Ammon's horn (tissue), 1 donor: ENCODE measurements at places on chromosomes 11 and 22.
A peak's percentile ranks its signal among the peaks of the same experiment; 100 is the strongest.

DNA sequence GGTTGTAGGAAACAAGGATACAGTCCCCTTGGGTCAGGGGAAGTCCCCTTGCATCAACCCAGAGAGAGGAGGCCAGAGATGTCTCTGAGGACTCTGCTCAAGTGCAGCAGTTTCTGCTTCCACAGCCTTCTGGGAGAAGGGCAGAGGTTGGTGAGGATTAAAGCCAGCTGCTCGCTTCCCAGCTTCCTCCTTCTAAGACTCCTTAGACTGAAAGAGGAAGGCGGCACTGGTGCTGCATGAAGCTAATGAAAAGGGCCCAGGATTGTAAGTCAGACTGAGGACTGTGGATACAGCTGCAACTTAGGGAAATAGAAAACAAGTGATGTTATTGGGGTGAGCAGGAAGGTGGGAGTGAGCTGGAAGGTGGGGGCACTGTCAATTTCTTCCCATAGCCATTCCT lies at the start of gene OR52K1:
Gene OR52K1 (plus strand): TSS at position 202 of the 400 bp plus-strand sequence. CDS start 6,255 bp downstream, outside the sequence.
- DNase-seq: peak; percentile 54

GRCh38 chr22:17783312-17783711 lies 9.0 kb upstream of the BID start:
- peak; percentile 57 for DNase-seq

DNA sequence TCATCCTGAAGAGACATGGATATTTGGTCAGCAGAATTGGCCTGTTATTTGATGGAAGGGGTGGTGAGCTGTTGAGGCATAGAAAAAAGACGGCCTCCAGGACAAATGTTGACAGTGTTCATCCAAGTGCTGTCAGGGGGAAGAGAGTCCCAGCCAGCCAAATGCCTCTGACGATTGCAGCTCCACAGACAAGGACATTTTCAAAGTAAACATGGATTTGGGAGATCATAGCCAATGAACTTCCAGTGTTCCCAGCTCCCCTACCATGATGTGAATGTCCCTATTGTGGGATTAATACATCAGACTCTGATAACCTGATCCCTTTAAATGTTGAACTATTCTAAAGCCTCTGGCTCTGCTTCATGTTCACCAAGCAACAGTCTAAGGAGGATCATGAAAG lies 31.2 kb upstream of the PSMA1 start:
- no peak for DNase-seq

- no peak for DNase-seq
Measured at GRCh38 chr22:37893583-37893983, 12.5 kb upstream of the MICALL1 start.

GRCh38 chr22:46171940-46172339 lies 21.6 kb downstream of the PPARA start:
- DNase-seq: no peak

DNA sequence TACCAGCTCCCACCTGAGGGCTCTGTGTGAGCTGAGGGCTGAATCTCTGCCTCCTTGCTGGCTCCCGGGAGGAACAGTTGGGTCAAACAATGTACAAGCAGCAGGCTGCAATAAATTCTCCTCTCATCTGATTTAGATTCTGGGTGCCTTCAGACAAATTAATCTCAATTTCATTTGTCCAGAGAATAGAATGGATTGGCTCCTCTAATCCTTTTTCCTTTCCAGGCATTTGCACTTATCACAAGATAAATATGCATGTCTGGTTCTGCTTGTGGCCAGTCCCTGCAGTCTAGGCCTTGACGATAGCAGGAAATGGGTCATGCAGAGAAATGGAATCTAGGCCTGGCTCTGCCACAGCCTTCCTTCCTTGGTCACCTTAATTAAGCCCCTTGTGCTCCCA lies 28.7 kb downstream of the UPB1 start:
- no peak for DNase-seq

DNA sequence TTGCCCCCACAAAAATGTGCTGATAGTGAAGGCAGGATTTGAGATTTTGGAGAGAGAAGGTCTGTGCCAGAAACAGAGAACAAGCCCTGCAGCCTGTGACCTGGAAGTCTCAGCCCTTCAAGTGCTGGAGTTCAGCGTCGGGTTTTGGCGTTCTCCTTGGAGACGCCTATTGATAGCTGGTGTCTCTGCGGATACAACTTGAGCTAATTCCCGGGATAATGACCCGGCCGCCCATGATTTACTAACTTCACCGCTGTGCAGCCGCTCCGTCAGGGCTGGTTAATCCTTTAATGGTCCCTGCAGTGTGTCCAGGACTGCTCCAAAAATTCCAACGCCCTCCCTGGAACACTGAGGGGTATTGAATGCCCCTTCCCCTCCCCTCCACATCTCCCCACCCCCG lies 76.6 kb downstream of the WT1 start:
- DNase-seq: no peak

GRCh38 chr11:67436459-67437081 lies 912 bp downstream of the PTPRCAP start:
- no peak for DNase-seq

DNA sequence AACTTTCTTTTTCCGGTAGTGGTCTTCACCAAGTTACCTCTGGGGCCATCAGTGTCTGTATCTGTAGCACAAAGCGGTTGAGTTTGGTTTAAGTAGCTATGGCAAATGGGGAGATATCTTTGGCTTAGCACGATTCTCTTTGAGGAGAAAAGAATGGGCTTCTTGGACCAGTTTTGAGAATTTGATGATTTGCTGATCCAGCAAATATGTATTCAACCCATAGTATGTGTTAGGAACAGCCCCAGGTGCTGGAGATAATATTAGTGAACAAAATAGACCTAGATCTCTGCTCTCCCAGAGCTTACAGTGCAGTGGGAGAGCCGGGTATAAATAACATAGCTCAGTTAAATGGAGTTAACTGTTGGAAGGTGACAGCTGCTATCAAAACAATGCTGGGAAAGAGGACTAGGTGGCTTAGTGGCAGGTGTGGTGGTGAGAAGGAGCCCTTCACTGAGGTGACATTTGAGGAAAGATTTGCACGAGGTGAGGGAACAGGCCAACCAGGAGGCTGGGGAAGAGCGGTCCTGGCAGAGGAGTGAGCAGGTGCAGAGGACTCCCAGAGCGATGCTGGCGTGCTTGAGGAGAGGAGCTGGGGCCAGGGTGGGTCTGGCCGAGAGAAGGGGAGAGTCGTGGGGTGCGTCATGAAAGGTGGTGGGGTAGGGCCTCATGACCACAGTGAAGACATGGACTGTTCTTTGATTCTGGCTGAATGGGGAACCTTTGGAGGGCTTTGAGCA lies 5.0 kb downstream of the TBC1D22A start:
- no peak for DNase-seq

- no peak for DNase-seq
Measured at GRCh38 chr11:9571071-9571762, 2.3 kb upstream of the WEE1 start.
